ENCODE measurements at places on chromosomes 7 and 10.

DNA sequence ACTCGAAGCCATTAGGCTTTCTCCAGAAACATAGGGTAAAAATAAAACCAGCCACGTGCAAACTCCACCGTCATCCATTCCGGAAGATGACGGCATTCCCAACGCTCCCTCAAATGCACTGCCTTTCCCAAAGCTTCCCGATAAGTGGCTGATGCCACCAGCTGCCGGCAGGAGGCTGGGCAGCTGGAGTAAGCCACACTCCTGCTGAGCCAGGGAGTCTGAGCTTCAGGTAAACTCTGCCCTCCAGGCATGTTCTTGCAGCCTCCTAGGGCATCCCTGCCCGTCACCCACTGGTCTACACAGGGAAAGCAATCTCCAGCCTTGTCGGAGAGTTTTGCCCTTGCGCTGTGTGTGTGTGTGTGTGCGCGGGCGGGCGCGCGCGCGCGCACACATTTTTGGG, 40.5 kb upstream of the TMEM273 start:
- no peak for ATAC-seq

GRCh38 chr10:3430501-3430900, 257.9 kb upstream of the PITRM1 start:
- no peak for ATAC-seq

DNA sequence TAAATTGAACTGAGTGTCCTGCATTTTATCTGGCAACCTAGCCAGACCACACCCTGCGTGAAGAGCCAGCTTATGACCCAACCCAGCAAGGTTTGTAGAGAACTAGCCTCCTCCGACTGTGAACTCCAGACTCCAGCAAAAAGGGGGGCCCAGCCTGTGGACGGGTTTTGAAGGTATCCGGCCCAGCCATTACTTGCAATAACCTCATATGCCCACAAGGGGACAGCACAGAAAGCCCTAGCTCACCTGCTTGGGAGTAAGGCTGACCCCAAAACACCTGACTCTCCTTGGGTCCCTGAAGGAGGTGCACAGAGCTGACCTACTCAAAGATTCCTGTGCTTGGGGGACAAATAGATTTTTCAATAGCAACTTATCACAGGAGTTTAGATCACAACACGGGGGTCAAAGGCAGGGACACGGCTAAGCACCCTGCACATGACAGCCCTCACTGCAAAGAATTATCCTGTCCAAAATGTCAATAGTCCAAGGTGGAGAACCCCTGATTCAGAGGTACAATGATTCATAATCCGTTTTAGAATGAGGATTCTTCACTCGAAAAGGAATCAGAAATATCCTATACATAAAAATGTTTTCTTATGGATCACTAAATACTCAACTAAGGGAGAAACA, 4.6 kb downstream of the TRPV6 start:
- ATAC-seq, result no peak

DNA sequence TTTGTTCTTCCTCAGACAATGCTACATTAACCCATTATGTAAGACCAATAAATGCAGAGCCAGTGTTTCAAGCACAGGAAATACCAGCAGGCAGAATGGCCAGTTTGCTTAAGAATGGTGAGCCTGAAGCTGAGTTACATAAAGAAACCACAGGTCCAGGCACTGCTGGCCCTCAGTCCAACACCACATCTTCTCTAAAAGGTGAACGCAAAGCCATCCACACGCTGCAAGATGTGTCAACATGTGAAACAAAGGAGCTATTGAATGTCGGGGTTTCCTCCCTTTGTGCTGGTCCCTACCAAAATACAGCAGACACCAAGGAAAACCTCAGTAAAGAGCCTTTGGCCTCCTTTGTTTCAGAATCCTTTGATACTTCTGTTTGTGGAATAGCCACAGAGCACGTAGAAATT, 63.8 kb downstream of the TASOR2 start:
- no peak for ATAC-seq

DNA sequence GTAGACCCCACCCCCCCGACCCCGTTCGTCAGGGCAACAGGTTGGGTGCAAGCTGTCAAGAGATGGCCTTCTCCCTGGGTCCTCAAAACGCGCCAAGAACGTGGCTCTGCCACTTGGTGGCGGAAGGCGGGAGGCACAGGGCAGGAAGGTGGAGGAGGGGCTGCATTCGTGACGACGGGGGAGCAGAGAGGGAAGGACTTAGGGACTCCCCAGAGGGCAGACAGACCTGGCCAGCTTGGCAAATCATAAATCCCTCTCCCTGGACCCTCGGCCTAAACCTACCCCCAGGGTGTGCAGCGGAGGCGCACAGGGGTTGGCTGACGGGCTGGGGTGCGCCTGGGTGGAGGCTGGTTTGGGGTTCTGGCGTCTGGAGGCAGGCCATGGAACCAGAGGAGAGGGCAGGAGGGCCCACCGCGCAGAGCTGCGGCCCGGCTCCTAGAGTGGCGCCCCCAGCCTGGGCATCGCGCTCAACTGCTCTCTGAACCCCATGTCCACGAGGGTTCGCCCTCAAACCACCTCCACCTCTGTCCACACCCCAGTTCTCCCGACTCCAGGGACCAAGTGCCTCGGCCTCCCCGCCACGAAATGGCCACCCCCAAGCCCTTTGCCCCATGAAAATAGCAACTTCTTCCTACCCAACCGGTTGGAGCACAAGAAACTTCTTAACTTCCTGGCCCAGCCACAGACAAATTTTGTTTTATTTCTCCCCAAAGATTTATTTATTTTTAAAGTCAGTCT, 10.8 kb upstream of the GATA3 start:
- ATAC-seq, result no peak

- ATAC-seq, result peak; percentile 93
Observed at GRCh38 chr10:94274142-94274787, 88.5 kb downstream of the NOC3L start.

DNA sequence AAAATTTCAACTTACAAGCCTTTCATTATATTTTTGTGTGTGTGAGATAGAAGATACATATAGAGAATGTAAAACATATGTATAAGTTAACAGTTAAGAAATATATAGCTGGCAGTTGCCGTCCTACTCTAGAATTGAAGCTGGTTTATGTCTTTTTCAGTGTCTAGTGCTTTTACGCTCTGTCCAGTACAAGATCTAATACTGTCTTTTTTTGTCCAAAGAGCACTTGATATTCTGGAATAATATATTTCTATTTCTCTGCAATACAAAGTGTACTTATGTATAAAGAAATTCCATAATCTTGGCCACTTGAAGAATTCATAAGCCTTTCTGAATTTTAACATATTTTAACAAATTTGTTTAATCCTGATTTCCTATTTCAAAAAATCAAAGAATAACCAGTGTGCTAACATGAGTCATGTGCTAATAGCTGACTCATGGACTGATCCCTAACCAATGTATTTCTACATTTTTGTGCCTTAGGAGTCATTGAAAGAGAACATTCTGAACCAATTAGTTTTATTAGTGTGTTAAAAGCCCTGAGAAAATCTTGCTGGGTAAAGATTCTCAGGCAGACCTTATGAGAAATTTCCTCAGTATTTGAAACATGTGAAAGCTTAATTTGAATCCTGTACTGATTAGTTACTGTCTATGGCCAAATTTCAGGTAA, 73.2 kb upstream of the CCAR1 start:
- peak; percentile 76 for ATAC-seq

- ATAC-seq, result peak; percentile 71
Observed at GRCh38 chr10:132508581-132509443, 28.8 kb upstream of the INPP5A start.

GRCh38 chr10:130040351-130040750, 70.3 kb downstream of the C10orf143 start:
- ATAC-seq, result no peak

GRCh38 chr7:266851-267840, 22.8 kb upstream of the FOXL3 start:
- ATAC-seq, result no peak

- no peak for ATAC-seq
Observed at GRCh38 chr7:1671594-1672451, 1.7 kb downstream of the ELFN1 start.

DNA sequence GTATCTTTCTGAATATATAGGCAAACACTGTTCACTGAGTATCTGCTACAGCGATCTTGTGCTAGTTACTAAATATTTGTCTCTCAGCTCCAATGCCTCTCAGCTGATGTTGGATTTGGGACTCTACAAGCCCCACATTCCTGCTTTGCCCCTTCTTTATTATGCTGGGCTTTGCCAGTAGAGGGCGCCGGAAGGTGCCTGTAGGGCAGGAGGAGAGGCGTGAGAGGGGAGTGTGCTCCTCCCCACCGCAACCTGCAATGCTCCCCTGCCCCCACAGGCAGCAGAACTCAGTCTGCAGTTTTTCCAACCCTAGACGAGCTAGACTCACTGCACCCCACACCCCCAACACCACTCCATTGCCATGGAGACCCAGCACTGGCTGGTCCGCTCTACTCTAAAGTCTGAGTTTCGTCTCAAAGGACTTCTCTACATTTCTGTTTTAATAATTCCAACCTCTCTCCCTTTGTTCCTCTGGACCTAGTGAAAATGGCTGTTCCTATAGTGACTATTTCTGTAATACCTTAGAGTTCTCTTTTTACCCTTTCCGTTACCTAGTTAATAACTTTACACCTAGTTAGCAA, 337.6 kb downstream of the CCSER2 start:
- no peak for ATAC-seq

GRCh38 chr10:19333631-19334030, 285.0 kb downstream of the MALRD1 start:
- ATAC-seq, result no peak

- ATAC-seq, result no peak
Observed at GRCh38 chr7:73909996-73910395, 49.0 kb downstream of the TMEM270 start.

All from gastroesophageal sphincter (tissue), 4 donors.